ENCODE measurements at places on chromosomes 5 and 9.
A peak's percentile ranks its signal among the peaks of the same experiment; 100 is the strongest.

- DNase-seq = no peak
These were observed 1033.8 kb downstream of the CDH18 start for GRCh38 chr5:18954239-18954638.

DNA sequence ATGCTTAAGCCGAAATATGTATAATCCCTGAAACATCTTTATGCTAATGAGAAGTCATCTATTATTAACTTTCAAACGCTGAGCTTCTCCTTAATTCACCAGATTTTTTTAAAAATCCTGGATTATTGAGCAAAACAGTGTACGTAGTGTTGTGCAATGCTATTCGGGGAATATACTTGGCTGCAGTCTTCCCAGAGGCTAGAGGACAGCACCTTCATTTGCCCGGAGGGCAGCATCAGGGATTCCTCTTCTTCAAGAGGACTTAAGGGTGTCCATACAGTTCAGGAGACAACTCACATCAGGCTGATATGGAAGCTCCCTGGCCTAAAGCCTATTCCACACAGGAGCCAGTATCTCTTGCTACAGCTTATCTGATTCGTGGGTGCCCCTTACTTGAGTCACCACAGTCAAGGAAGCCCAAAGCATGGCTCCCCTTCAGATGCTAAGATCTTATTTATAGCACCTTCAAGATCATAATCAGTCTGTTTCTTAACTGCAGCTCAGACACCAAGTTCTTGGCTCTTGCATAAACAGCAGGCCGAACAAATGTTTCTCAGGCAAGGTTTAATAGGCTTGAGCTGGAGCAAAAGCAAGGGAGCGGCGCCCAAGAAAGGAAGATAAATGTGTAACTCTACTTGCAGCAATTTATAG is 29.4 kb downstream of the NUTM2F start:
- no peak for DNase-seq

DNA sequence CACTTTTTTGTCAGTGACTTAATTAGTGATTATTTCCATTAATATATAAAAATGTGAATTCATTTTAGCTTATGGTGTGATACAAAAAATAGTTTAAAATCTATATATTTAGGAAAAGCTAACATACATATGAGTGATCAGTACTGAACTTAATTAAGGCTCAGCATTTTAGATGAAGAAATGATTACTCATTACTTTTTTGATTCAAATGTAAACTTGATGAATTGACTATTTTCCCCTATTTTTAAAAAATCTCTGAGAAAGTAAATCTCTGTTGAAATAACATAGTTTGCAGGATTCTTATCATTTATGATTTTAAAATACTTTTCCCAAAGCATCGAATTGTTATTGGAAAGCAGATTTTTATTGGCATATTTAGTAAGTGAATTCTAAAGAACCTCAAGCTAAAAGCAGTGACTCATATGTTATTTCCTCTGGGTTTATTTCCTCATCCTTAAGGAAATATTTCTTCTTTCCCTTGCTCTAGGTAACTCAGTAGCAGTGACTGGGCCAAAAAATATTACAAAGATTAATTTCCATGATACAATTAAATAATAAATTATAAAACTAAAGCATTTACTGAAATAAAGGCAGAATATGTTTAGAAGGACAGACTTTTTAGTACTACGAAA is 290.6 kb downstream of the FER start:
- DNase-seq = peak; percentile 54

DNA sequence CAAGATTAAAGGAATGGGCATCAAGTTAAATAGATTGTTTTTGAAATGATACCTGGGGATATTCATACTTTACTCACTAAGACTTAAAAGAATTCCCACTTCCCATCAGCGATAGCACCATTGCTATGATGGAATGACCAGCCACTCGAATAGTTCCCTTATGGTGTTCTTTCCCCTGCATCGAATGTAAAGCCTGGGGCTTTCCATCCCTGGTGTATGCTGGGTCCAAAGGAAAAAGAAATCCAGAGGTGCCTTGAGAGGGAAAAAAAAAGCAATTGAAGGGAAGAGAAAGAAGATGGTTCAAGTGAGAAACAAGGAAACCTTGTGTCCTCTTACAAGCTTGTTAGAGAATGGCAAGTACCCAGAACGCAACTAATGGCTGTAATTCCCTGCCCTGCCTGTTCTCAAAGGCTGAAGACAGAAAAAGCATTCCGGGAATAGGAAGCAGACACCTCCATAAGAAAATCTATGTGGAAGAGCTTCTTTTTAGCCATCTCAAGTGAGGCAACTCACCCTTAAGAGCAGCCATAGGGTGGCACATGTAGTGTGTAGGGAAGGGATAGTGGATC is 351.1 kb upstream of the DAB2 start:
- no peak for DNase-seq

- no peak for DNase-seq
These were observed 472.0 kb downstream of the ACTL7B start for GRCh38 chr9:108383796-108384195.

- DNase-seq = no peak
These were observed 29.6 kb upstream of the TESK1 start for GRCh38 chr9:35575478-35575877.

GRCh38 chr9:137405677-137406081 is 17.3 kb downstream of the EXD3 start:
- no peak for DNase-seq

- no peak for DNase-seq
These were observed 74.4 kb upstream of the KIF2A start for GRCh38 chr5:62231576-62231975.

DNA sequence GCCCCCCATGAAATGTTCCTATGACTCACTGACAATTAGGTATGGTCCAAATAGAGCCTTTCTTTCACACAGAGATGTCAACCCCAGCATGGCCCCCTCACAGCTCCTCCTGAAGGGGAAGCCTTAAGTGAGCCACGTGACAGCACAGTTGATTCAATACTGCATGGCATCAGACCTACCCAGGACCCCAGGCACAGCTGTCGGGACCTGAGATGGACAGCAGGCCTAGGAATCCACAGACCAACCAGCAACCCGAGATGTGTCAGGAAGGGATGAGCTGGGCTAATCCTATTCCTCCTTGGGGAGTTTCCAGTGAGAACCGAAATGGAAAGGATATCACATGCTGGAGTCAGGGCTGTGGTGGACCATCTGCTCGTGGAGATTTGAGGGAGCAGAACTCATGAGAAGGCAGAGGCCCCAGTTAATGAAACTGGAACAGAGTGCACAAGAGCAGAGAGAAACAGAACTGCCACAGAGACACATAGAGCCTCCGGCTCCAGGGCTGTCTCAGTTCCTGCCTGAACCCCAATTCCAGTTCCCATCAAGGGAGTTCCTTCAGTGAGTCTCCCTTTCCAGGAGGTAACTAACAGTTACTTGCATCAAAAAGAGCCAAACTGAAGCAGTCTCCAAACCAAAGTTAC is 42.1 kb upstream of the SMIM23 start:
- no peak for DNase-seq

DNA sequence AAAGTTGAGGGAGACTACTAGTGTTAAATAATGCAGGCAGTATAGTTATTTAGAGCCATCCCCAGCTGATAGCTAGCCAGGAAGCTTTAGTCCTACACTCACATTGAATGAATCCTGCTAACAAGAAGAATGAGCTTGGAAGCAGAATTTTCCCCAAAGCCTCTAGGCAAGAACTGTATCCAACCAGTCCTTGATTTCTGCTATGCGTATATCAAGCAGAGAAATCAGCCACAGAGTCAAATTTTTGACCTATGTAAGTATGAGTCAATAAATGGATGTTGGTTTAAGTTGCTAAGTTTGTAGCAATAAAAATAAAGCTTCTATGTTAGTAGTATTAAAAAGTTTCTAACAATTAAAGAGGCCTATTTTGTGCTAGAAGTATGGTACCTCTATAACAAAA is 672.1 kb upstream of the CHD1 start:
- no peak for DNase-seq

- no peak for DNase-seq
These were observed 144.0 kb downstream of the MYO10 start for GRCh38 chr5:16791904-16792597.

DNA sequence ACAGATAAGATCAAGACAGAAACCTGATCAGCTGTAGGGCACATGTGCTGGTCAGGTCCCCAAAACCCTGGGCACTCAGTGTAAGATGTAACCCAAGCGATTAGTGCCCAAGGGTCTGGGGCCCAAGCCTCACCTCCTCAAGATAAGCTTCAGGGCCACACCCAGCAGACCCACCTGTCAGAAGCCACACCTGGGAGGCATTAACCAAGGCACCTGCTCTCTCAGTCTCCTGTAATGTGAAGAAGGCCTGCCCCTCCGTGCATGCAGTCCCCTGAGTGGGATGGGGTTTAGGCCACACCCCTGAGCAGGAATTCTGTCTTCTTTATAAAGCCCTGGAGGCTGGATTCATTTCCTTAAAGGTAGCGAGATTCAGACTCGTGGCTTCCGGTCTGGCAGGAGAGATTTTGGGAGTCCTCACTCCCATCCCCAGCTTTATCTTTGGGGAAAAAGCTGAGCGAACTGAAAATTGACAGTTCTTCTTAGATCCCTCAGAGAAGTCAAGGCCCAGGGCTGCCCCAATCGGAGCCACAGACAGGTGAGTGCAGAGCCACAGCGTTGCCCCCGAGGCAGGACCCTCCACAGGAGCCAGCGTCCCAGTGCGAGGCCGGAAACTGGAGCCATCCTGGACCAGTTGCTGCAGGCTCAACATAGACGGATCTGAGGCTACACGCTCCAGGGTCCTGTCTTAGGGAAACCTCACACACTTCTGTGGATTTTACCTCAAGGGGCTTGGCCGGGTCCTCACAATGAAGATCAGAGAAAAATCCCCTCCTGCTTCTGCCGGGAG is 357.6 kb upstream of the IRX4 start:
- no peak for DNase-seq

DNA sequence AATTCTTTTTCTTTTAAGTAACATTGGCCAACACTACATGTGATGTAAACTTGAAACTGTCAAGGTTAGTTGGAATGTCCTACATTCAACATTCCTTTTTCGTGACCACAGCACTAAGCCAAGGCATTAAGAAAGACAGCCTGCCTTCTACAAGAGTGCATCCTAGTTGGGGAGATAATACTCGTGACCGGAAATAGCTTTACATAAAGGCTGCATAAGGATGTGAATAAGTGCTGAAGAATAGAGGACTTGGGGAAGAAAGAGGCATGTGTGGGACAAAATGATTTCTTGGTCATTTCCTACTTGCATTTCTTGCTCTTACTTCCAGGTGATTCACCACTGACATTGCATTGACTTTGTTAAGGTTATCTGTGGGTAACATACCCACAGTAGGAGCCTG is 282.0 kb downstream of the DMRT2 start:
- DNase-seq = no peak

- no peak for DNase-seq
These were observed 18.7 kb downstream of the NSG2 start for GRCh38 chr5:174064171-174064570.

- no peak for DNase-seq
These were observed 680.4 kb upstream of the ITGA1 start for GRCh38 chr5:52107210-52107905.

- DNase-seq = peak; percentile 51
These were observed 221.9 kb downstream of the PDZD2 start for GRCh38 chr5:31860726-31861433.

DNA sequence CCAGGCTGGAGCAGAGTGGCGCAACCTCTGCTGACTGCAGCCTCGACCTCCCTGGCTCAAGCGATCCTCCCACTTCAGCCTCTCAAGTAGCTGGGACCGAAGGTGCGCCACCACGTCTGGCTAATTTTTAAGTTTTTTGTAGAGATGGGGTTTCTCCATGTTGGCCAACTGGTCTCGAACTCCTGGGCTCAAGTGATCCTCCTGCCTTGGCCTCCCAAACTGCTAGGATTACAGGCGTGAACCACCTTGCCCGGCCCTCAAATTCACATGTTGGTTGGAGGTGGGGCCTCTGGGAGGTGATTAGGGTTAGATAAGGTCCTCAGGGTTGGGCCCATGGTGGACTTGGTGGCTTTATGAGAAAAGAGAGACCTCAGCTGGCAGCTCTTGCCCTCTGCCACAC is 10.1 kb downstream of the LCN12 start:
- DNase-seq = no peak

DNA sequence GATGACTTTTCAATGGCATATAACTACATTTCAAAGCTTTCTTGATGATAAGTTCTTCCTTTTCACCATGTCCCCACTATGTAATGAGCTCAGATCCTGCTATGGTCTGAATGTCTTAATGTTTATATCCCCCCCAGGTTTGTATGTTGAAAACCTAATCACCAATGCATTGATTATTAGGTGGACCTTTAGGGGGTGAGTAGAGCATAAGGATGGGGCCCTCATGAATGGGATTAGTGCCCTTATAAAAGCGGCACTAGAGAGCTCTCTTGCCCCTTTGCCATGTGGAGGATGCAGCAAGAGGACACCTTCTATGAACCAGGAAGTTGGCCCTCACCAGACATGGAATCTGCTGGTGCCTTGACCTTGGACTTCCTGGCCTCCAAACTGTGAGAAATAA is 316.8 kb downstream of the ARHGEF28 start:
- no peak for DNase-seq

DNA sequence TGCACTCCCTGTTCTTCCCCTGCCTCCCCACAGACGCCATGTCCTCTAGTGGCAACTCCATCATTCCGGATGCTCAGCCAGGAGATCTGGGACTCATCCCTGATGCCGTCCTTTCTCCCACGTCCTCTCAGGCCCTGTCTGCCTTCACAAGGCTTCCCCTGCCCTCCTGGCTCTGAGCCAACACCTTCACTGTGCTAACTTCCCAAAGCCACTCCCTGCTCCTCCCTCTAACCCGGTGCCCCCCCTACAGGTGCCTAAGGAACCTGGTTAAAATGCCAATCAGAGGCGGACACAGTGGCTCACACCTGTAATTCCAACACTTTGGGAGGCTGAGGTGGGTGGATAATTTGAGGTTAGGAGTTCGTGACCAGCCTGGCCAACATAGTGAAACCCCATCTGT is 67.6 kb downstream of the LMX1B start:
- DNase-seq = no peak
